Muscle of leg (tissue), 16 donors: ENCODE measurements at places on chromosomes 3 and 15. TPM values are rescaled to one million over a fixed set of nuclear protein-coding genes. Genes with fewer than 3 reads are reported as not detected.
A peak's percentile ranks its signal among the peaks of the same experiment; 100 is the strongest.

DNA sequence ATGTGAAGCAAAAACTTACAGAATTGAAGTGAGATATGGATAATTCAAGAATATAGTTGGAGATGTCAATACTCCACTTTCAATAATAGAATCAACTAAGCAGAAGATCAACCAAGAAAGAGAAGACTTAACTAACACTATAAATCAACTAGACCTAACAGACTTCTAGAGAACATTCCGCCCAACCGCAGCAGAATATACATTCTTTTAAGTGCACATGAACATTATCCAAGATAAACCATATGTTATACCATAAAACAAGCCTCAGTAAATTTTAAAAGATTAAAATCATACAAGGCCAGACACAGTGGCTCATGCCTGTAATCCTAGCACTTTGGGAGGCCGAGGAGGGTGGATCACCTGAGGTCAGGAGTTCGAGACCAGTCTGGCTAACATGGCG is 5.5 kb upstream of the TEX55 start:
- no peaks in the 10 kb centered on the region for H3K27me3 ChIP-seq
- no peak overlapping the region for H3K4me3 ChIP-seq
- H3K27ac ChIP-seq = no peak overlapping the region

DNA sequence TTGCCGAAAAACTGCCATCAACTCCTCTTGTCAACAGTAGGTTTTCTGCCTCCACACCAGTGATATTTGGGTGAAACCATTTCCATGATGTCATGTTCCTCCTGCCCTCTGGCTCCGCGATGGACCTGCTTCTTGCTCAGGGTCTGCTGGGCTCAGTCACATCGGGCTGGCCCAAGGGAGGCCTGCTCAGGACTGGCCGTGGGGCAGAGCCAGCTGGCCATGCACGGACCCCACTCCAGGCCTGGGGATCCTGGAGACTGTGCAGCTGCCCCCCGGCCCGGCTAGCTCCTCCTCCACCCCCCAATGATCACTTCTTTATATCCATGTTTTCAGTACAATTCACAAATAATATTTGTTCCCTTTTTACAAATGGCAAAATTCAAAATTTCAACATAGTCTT is 270.3 kb upstream of the CCDC54 start:
- H3K4me3 ChIP-seq = no peak overlapping the region
- no peaks in the 10 kb centered on the region for H3K27me3 ChIP-seq
- no peaks in the 10 kb centered on the region for H3K4me1 ChIP-seq

- H3K4me3 ChIP-seq = no peak overlapping the region
- H3K27me3 ChIP-seq = no peaks in the 10 kb centered on the region
- H3K36me3 ChIP-seq = peaks cover 5% of the 10 kb centered on the region
These were observed 162.7 kb downstream of the STT3B start for GRCh38 chr3:31695280-31696008.

- H3K4me3 ChIP-seq = peak overlapping the region; percentile 70
- no peaks in the 10 kb centered on the region for H3K36me3 ChIP-seq
- DNase-seq = peak; percentile 29
These were observed 654 bp downstream of the RUBCN start for GRCh38 chr3:197736010-197736490.

GRCh38 chr3:2945121-2945520 is 165.1 kb downstream of the IL5RA start:
- H3K27me3 ChIP-seq = no peaks in the 10 kb centered on the region
- H3K4me3 ChIP-seq = no peak overlapping the region
- H3K4me1 ChIP-seq = no peaks in the 10 kb centered on the region
- H3K36me3 ChIP-seq = no peaks in the 10 kb centered on the region
- no peak overlapping the region for H3K27ac ChIP-seq

DNA sequence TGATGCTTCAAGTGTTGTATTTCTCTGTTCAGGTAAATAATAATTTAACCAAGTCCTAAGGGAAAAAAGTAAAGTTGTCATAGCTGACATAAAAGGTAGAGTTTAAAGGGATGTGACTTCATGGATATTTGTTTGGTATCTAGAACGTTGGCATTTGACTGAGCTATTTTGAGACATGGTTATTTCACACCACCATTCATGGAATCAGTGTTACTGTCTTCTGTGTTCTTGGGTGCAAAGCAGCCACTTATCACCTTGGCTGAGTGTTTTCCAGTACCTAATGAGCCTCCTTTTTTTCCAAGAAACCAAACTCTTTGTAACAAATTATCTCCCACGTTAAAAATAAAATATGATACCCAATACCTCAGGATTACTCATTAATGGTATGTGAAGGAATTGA is 155.8 kb downstream of the GHSR start:
- no peak overlapping the region for H3K4me3 ChIP-seq
- no peak overlapping the region for H3K27ac ChIP-seq
- DNase-seq = no peak
- H3K27me3 ChIP-seq = no peaks in the 10 kb centered on the region

DNA sequence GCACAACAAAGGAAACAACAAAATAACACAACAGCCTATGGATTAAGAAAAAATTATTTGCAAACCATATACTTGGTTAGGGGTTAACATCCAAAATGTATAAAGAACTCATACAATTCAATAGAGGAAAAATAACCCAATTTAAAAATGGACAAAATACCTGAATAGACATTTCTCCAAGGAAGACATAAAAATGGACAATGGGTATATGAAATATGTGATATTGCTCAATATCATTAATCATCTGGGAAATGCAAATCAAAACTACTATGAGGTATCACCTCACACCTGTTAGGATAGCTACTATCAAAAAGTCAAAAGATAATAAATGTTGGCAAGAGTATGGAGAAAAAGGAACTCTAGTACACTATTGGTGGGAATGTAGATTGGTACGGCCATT is 71.0 kb upstream of the THRB start:
- H3K4me1 ChIP-seq = no peaks in the 10 kb centered on the region
- no peak for DNase-seq
- no peaks in the 10 kb centered on the region for H3K36me3 ChIP-seq
- no peak overlapping the region for H3K4me3 ChIP-seq
- H3K27me3 ChIP-seq = no peaks in the 10 kb centered on the region

DNA sequence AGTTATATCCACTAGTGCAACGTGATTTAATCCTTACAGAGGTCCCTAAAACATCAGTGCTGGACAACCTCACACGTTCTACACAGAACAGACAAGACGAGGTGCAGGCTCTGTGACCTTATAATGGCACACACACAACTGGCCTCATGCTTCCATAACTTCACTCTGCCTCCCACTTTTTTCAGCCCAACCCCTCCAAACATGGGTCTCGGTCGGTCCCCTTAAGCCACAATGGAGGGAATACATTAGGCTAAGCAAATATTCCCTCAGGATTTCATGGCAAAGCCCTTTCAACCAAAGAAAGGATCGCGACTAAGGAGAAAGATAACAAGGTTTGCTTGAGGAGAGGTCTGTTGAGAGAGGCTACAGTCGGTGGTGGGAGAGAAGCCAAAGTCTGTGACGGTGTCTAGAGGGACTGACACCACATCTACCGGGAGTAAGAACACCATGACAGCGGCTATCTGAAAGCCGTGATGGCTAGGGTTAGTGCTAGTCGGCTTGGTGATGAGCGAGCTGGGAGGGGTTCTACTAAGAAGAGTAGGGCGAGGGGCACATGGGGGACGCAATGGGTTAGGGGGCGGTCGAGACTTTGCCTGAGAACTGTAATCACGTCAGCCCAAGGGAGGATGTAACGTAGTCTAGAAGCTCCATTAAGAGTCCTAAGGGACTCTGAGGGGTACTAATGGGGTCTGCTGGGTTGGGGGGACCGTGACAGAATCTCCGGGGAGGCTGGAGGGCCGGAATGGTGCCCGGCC is 1.0 kb downstream of the MYO9A start:
- H3K36me3 ChIP-seq = no peaks in the 10 kb centered on the region
- H3K27me3 ChIP-seq = no peaks in the 10 kb centered on the region
- peaks cover 8% of the 10 kb centered on the region for H3K4me1 ChIP-seq
- H3K27ac ChIP-seq = peak overlapping the region; percentile 94

GRCh38 chr3:57077630-57078343 is 17.3 kb downstream of the SPATA12 start:
- peak overlapping the region; percentile 91 for H3K4me3 ChIP-seq
- peaks cover 17% of the 10 kb centered on the region for H3K27me3 ChIP-seq
- peak overlapping the region; percentile 57 for H3K27ac ChIP-seq
- H3K4me1 ChIP-seq = peaks cover 28% of the 10 kb centered on the region
- peaks cover 17% of the 10 kb centered on the region for H3K36me3 ChIP-seq

GRCh38 chr3:179196098-179196497 is 47.9 kb downstream of the PIK3CA start:
- no peaks in the 10 kb centered on the region for H3K27me3 ChIP-seq
- H3K27ac ChIP-seq = no peak overlapping the region
- H3K36me3 ChIP-seq = no peaks in the 10 kb centered on the region
- H3K4me3 ChIP-seq = no peak overlapping the region

The CA12 gene
- 2.2 TPM for total RNA-seq

The SSUH2 gene
- 1.1 TPM for total RNA-seq

The ITIH1 gene
- 0.22 TPM for total RNA-seq

The SYNPR gene
- 0.04 TPM for total RNA-seq

The FBLN2 gene
- total RNA-seq = 46.9 TPM
